ENCODE measurements at places on chromosomes 1 and 21. TPM values are rescaled to one million over a fixed set of nuclear protein-coding genes. Genes with fewer than 3 reads are reported as not detected.

The PSMG1 gene
- 23.7 TPM for total RNA-seq

The SLC45A1 gene
- 0.33 TPM for total RNA-seq

The SRP9 gene
- 141 TPM for total RNA-seq

The OR2L5 gene
- not detected for total RNA-seq

The OR2L8 gene
- not detected for total RNA-seq

The FAM72D gene
- 0.17 TPM for total RNA-seq

The ITLN2 gene
- not detected for total RNA-seq

The TP73 gene
- total RNA-seq: 2.1 TPM

The RGS8 gene
- not detected for total RNA-seq

The ADAMTSL4 gene
- 0.11 TPM for total RNA-seq

The TARBP1 gene
- total RNA-seq: 27.0 TPM

The ELF3 gene
- 4.8 TPM for total RNA-seq

The HES3 gene
- total RNA-seq: not detected

The AZIN2 gene
- 0.82 TPM for total RNA-seq

The CELA3B gene
- total RNA-seq: not detected

The OR2M3 gene
- total RNA-seq: not detected

The MAP1LC3C gene
- not detected for total RNA-seq
